DMS53 (cell line): ENCODE measurements at places on chromosomes 2 and 18.

DNA sequence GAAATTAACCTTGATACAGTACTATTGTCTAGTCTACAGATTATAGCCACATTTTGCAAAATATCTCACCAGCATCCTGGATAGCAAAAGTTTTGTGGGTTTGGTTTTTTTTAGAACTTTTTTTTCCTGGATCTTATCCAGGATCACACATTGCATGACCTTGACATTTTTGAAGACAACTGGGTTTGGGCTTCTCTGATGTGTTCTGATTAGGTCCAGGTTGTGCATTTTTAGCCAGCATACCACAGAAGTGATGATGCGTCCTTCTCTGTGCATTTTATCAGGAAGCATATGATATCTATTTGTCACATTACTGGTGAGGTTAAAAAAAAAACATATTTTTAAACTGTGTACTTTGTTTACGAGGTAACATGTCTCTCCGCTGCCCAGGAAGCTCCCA, 221.0 kb upstream of the OSR1 start:
- DNase-seq, result no peak

- peak; percentile 63 for DNase-seq
Measured at GRCh38 chr2:96771796-96772618, 11.3 kb downstream of the CNNM4 start.

- DNase-seq, result no peak
Measured at GRCh38 chr2:32832821-32833220, 113.9 kb upstream of the LTBP1 start.

- DNase-seq, result no peak
Measured at GRCh38 chr2:215775106-215775505, 238.2 kb downstream of the MREG start.

DNA sequence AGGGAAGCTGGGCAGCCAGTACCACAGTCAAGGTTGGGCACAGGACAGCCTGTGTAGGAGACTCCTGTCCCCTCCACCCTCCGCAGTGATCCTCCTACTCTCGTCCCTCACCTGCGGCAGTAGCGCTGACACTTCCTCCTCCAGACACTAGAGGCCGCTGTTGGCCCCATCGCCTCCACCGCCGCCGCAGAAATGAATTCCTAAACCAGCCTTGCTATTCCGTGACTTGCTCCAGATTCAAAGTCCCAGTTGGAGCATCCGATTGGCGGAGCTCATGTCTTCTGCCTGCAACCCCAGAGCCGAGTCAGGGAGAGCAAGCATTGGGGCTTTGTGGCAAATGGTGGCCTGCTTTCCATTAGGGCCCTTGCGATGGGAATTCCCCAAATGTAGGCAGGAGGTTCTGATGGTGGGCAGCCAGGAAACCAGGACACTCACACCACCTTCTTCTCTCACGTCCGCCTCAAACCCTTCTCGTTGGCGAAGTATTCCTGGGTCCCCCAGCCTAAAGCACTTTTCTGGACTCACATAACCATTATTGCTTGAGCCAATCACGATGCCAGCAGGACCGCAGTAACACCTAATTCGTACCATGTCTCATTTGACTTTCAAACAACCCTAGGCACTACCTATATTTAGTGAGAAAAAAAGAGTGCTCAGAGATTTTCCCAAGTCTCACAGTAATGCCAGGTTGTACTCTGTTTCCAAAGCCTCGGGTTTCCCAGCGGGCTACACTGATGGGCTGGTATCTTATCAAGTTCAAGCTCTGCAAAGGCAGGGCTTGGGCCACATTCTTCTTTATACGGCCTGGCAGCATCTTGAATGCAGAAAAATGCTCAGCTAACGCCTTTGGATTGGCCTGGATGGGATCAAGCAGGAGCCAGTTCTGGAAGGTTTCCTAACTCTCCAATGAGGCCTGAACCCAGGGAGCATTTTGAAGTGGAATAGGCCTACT, 1.2 kb upstream of the DNAJB2 start:
- peak; percentile 85 for DNase-seq

- no peak for DNase-seq
Measured at GRCh38 chr2:239015901-239016675, 168.2 kb downstream of the TWIST2 start.

- no peak for DNase-seq
Measured at GRCh38 chr2:168432565-168433186, 23.4 kb upstream of the CERS6 start.

GRCh38 chr18:33540392-33540791, 37.6 kb upstream of the ASXL3 start:
- no peak for DNase-seq

GRCh38 chr2:226795281-226796011, 4.2 kb downstream of the IRS1 start:
- DNase-seq, result no peak

DNA sequence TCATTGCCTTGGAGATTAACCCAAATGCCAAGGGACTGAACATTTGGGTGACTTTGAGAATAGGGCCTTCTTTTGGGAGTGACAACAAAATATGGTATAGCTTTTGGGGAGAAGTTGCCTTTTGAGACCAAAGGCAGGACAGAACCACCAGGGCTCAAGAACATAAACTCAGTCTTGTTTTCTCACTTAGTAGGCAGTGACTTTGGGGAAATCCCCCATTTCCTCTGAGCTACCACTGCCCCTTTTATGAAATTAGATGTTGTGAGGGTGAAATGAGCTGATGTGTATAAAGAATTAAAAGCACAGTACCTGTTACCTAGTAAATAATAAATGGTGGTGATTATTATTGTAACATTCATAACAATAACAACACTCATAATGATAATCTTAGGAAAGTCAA, 36.5 kb downstream of the GPD2 start:
- no peak for DNase-seq

- peak; percentile 16 for DNase-seq
Measured at GRCh38 chr2:151756820-151757219, 22.5 kb upstream of the NEB start.

- no peak for DNase-seq
Measured at GRCh38 chr2:127379712-127380355, 7.9 kb downstream of the MAP3K2 start.

GRCh38 chr2:203550266-203550665, 15.2 kb upstream of the RAPH1 start:
- no peak for DNase-seq

DNA sequence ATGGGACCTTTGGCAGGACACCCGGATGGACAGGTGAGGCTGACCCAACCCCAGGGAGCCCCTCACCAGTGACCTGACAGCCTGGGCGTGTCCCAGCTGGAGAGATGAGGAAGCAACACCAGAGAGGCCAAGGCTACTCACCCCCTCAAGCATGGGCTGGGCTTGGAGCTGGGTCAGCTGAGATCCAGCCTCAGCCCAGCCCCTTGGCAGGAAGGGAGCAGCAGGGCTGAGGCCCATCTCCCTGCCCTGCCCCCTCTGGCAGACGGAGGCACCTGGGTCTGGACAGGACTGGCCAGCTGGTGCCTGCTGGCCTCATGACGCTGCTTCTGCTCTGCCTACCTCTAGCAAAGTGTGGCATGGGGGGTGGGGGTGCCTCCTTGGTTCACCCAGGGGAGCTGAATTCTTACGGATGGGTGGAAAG, 37.8 kb downstream of the HS6ST1 start:
- no peak for DNase-seq

GRCh38 chr18:45006934-45007333, 326.2 kb downstream of the SETBP1 start:
- no peak for DNase-seq

DNA sequence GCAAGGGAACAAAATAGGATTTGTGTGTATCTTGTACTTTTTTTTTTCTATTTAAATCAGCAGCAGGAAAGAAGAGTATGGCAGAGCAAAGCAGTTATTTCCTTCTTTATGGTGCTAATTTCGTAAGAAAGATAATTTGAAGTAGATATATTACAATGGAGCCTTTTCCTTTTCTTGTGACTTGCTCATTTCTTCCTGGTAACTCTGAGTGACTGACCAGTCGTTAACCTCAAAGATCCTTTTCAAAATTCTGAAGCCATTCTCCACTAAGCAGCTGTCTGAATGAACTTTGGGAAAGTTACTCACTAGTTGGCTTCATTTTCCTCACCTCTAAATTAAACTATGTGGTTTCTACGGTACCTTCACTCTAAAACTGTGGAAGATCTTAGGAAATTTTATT, 24.6 kb downstream of the AFTPH start:
- no peak for DNase-seq

GRCh38 chr18:46559296-46559695, 97.7 kb downstream of the LOXHD1 start:
- no peak for DNase-seq

DNA sequence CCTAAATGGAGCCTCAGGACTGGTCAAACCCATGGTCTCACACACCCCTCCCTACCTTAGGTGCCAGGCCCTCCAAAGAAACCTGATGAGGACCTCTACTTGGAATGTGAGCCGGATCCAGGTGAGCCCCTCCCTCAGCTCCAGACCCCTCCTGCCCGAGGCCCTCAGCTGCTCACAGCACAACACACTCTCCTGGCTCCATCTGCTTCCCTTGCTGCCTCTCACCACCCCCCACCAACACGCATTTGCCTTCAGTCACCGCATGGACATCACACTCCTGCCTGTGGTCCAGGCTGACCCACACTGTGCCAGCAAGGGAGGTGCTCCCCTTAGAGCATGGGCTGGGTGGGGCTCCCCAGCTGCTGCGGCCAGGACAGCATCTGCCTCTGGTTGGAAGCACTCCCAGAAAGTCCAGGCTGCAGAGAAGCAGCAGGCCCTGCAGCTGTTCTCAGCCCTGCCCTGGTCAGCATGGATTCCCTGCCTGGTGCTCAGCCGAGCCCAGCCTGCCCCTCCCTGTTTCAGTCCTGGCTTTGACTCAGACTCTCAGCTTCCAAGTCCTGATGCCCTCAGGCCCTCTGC, 15.1 kb downstream of the SH2D6 start:
- peak; percentile 78 for DNase-seq

DNA sequence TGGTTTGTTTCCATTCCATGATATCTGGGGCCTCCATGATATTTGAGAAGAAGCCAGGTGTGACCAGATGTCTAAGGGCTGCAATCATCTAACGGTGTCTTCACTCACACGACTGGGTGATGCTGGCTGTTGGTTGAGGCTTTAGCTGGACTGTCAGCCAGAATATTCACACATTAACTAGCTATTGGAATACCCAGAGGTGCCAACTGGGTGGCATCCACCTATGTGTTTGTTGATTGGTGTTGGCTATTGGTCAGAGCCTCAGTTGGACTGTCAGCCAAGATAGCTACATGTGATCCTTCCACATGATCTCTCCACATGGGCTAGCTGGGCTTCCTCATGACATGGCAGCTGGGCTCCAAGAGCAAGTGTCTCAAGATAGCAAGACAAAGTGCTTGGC, 117.4 kb downstream of the CDCA7 start:
- peak; percentile 45 for DNase-seq

DNA sequence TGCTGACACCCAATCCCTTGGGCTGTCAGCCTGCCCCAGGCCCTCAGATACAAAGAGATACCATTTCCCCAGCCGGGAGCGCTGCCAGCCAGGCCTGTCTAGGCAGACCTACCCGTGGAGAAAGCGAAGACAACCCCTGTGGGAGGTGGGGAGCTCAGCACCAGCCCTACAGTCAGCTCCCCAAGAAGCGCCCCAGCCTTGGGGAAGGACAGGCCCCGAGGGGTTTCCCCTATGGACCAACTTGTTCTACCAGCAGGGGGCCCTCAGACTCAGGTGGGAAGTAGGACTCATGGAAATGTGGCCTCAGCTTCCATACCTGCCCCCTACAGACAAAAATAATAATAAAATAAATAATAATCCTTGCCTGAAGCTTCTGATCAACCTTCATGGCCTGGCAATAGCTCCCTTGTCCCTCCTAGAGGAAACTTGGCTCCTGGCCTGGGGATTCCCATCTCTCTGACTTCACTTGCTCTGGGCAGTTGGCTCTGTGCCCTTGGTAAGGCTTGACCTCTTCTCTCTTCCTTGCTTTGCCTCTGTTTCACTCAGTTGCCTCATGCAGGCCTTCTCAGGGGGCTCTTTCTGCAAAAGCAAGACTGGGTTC, 7.0 kb downstream of the SLC35F6 start:
- DNase-seq, result peak; percentile 25

GRCh38 chr18:50579061-50579774, 19.3 kb downstream of the MAPK4 start:
- DNase-seq, result peak; percentile 43

DNA sequence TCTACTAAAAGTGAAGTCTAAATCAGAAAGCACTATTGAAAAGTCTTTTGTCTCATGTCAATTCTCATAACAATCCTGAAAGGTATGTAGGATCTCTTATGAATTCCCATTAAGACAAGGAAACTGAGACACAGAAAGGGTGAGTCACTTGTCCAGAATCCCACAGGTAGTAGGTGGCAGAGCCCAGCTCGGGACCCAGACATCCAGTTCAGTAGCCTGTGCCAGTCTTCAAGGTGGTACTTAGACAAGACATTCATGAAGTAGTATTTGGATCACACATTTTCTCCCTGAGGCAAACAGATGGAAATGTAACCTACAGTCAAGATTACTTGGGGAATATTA, 14.8 kb upstream of the PARD3B start:
- no peak for DNase-seq

- no peak for DNase-seq
Measured at GRCh38 chr18:31248783-31249521, 69.0 kb upstream of the DSG1 start.

DNA sequence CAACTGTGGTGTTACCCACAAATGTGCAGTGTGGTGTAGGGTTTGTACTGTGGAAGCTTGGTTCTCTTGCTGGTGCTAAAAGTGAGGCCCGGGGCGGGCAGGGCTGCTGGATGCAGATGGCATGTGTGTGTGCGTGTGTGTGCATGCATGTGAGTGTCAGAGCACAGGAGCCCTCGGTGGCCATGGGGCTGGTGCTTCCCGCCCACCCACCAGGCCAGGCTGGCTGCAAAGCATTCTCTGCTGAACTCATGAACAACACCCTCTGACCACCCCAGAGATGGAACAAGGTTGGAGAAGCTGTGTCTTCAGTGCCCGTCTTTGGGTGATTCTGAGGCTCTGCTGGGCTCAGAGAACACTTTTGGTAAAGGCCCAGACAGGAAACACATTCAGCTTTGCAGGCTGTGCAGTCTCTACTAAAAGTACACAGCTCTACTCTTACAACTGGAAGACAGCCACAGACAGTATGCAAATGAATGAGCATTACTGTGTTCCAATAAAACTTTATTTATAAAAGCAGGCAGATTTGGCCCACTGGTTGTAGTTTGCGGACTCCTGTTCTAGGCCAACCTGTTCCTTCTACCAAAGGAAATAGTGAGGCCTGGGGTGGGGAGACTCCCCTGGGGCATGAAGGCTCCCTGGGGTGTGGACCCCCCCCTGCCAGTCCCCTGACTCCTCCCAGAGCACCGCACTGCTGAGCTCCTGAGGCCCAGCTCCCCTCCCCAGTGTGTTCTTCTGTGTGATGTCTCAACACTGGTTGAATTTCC, 225.3 kb upstream of the HDAC4 start:
- DNase-seq, result no peak

DNA sequence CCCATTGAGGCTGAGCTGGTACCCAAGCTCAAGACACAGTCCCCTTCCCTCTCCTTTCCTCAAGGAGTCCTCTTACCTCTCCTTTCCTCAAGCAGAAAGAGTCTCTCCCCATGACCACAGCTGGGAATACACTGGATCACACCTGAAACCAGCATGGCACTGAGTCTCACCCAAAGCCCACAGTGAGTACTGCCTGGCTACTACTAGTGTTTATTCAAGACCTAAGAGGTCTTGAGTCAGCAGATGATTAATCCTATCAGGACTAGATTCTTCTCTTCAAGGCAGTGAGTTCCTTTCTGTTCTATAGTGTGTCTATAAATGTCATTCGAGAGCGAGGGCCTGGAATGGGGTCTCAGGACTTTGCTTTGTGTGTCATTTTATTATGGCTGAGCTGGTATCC, 111.4 kb downstream of the METTL4 start:
- DNase-seq, result peak; percentile 68

GRCh38 chr18:79760881-79761280, 36.9 kb upstream of the KCNG2 start:
- DNase-seq, result no peak

- DNase-seq, result peak; percentile 62
Measured at GRCh38 chr2:231640641-231641111, 48.0 kb downstream of the TEX44 start.
